CD4-positive, alpha-beta memory T cell (primary cell): ENCODE measurements at places on chromosomes 11 and 22. TPM values are rescaled to one million over a fixed set of nuclear protein-coding genes. Genes with fewer than 3 reads are reported as not detected.

- peak overlapping the region; percentile 34 for H3K27ac ChIP-seq
- peak overlapping the region; percentile 7 for H3K4me3 ChIP-seq
- H3K4me1 ChIP-seq: peaks cover 98% of the 10 kb centered on the region
Measured at GRCh38 chr11:108242422-108242821, 19.6 kb downstream of the ATM start.

DNA sequence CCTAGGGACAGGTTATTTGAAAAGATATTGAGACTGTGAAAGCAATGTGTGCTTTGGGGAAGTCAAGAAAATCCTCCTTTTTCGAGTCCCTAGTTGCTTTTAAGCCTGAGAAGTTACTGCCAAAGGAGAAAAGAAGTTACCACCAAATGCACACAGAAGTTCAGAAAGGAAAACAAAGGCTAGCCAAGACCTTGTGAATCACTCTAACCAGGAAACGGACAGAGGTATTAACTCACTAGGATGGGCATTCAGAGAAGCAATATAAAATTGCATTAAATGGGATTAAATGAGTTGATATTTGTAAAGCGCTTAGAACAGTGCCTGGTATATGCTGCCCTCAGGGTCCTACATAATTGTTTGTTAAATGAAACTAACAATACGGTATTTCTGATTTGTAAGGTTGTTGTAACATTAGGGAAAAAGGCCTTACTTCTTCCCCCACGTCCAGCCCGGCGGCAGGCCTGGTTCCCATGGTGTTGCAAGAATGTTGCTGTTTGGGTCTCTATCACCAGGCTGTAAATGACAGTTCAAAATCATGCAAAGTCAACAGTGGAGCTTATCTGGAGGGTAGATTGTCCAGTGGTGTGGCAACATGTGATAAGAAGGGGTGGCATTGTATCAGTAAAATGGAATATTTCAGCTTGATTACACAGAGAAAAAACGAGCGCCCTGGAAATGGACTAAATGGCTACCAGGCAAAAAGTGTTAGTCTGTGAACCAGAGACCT lies 7.1 kb downstream of the TMA7B start:
- no peaks in the 10 kb centered on the region for H3K4me1 ChIP-seq
- no peaks in the 10 kb centered on the region for H3K27me3 ChIP-seq
- H3K4me3 ChIP-seq: no peak overlapping the region
- H3K27ac ChIP-seq: no peak overlapping the region
- peaks cover 92% of the 10 kb centered on the region for H3K36me3 ChIP-seq

DNA sequence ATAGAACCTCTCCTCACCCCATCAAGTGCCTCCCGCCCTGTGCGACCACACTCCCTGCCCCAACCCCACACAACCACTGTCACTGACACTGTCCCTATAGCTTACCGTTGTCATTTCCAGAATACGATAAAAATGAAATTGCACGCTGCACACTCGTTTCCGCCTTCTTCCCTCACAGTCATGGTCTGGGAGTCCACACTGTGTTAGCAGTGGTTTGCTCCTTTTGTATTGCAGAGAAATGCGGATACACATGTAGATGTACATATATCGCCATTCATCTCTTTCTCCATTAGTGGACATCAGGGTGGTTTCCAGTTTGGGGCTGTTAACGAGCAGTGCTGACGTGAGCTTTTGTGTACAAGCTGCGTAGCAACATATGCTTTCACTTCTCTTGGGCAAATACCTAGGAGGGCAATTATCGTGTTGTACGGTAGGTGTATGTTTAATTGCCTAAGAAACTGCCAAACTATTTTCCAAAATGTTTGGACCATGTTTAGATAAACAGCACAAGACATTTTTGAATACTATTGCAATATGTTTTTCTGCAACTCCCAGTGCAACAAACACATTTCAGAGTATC lies 59.2 kb upstream of the CD5 start:
- H3K27me3 ChIP-seq: no peaks in the 10 kb centered on the region
- DNase-seq: peak; percentile 82
- peak overlapping the region; percentile 42 for H3K4me3 ChIP-seq
- H3K27ac ChIP-seq: peak overlapping the region; percentile 85
- H3K36me3 ChIP-seq: no peaks in the 10 kb centered on the region

GRCh38 chr11:2828585-2829330 lies 56.8 kb downstream of the CDKN1C start:
- no peaks in the 10 kb centered on the region for H3K27me3 ChIP-seq
- no peak overlapping the region for H3K4me3 ChIP-seq
- H3K4me1 ChIP-seq: no peaks in the 10 kb centered on the region
- H3K36me3 ChIP-seq: no peaks in the 10 kb centered on the region
- DNase-seq: no peak
- H3K27ac ChIP-seq: no peak overlapping the region

The GTSE1 gene
- total RNA-seq: 0.64 TPM
